Stomach (tissue), 19 donors: ENCODE measurements at places on chromosomes 3 and 15. TPM values are rescaled to one million over a fixed set of nuclear protein-coding genes. Genes with fewer than 3 reads are reported as not detected.
A peak's percentile ranks its signal among the peaks of the same experiment; 100 is the strongest.

DNA sequence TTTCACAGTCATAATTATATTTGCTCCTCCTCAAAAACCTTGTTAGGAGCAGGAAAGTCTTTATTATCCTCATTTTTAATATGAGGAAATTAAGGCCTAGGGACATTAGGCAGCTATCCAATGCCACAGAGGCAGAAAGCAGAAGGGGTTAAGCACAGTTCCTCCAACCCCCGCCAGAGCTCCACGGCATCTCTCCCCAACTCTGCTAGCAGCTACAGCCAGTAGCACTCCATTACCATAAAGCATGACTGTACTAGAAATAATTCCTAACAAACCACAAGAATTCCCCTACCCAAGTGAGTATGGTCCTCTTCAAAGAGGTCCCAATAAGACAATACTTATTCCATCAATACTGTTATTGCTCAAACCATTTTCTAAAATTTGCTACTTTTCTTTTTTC, 9.8 kb downstream of the HEG1 start:
- no peaks in the 10 kb centered on the region for H3K36me3 ChIP-seq

The CCDC39 gene
- total RNA-seq: not detected

DNA sequence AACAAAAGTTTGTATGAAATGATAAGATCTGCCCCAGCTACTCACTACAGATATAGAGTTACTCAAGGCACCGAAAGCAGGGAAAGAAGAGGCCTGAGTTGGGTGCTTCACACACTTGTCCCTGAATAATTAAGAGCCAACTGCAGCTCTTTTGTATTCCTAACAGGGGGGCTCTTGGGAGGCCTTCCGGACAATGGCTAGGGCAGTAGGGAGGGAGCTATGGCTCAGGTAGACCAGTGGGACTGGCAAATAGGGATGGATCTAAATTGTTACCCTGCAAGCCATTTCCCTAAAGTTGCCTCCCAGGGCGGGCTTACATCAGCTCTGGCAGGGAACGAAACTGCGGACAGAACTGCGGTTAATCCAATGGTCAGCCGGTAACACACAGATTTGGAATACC, 6.2 kb downstream of the SEMA5B start:
- no peak overlapping the region for H3K4me3 ChIP-seq
- no peak overlapping the region for H3K27ac ChIP-seq
- DNase-seq: no peak
- H3K36me3 ChIP-seq: no peaks in the 10 kb centered on the region
- peaks cover 50% of the 10 kb centered on the region for H3K27me3 ChIP-seq

- H3K36me3 ChIP-seq: no peaks in the 10 kb centered on the region
- H3K27ac ChIP-seq: no peak overlapping the region
- peaks cover 4% of the 10 kb centered on the region for H3K27me3 ChIP-seq
- no peak for DNase-seq
Observed at GRCh38 chr3:126284258-126284904, 72.8 kb downstream of the KLF15 start.

The APOD gene
- 941 TPM for total RNA-seq

- H3K4me3 ChIP-seq: no peak overlapping the region
- H3K27ac ChIP-seq: no peak overlapping the region
- H3K27me3 ChIP-seq: peaks cover 24% of the 10 kb centered on the region
- no peaks in the 10 kb centered on the region for H3K36me3 ChIP-seq
Observed at GRCh38 chr3:13882876-13883275, 3.0 kb upstream of the WNT7A start.

The A4GNT gene
- total RNA-seq: 19.8 TPM

- H3K27ac ChIP-seq: peak overlapping the region; percentile 81
- no peaks in the 10 kb centered on the region for H3K36me3 ChIP-seq
- no peak overlapping the region for H3K4me3 ChIP-seq
- H3K27me3 ChIP-seq: no peaks in the 10 kb centered on the region
- no peak for DNase-seq
Observed at GRCh38 chr3:132283916-132284405, 33.2 kb upstream of the ACP3 start.

DNA sequence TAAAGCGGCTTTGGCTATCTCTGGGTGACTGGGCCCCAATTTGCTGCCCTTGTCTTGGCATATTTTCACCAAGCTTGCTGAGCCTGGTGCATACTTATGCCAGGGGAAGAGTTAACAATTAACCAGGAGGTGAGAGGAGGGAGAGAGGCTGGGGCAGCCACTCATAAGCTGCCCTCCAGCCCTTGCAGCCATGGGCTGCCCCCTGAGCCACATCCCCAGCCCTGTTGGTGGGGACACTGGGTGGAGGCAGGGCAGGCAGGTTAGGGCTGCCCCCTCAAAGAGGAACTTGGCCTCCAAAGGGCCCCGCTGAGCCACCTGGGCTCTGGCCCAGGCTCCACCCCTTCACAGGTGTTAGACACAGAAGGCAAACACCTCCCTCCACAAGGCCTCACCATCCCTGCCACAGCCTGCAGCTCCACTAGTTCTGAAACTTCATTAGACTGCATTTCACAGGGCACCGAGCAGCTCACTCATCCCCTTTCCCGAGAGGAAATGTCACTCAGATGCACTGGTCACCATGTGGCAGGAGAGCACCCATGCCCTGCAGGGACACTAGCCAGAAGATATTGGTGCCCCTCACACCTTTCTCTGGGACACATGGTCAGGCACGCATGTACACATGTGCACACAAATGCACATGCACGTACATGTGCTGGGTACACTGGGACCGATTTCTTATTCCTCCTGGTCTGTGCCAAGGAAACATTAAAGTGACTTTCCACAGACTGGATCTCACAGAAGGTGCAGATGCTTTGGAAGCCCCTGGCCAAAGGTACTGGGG, 20.2 kb downstream of the AMOTL2 start:
- H3K36me3 ChIP-seq: peaks cover 30% of the 10 kb centered on the region
- H3K27me3 ChIP-seq: no peaks in the 10 kb centered on the region
- H3K27ac ChIP-seq: peak overlapping the region; percentile 85
